ENCODE measurements at places on chromosomes 12 and 14.
A peak's percentile ranks its signal among the peaks of the same experiment; 100 is the strongest.

GRCh38 chr14:23125011-23125410 is 6.0 kb upstream of the CEBPE start:
- no peak for DNase-seq

GRCh38 chr12:30630076-30630978 is 65.3 kb downstream of the IPO8 start:
- no peak for DNase-seq

- no peak for DNase-seq
Measured at GRCh38 chr12:33486058-33486457, 46.4 kb upstream of the SYT10 start.

DNA sequence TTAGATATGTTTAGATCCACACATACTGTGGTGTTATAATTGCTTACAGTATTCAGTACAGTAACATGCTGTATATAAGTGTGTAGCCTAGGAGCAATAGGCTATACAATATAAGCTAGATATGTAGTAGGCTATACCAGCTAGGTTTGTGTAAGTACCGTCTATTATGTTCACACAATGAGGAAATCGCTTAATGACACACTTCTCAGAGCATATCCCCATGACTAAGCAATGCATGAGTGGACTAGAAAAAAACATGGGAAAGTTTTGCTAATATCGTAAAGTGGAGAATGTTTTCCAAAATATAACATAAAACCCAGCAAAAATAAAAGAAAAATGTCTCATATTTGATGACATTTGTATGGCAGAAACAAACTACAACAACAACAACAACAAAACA is 27.3 kb downstream of the AKAP3 start:
- DNase-seq, result no peak

- DNase-seq, result no peak
Measured at GRCh38 chr12:3214526-3215365, 137.6 kb downstream of the TSPAN9 start.

DNA sequence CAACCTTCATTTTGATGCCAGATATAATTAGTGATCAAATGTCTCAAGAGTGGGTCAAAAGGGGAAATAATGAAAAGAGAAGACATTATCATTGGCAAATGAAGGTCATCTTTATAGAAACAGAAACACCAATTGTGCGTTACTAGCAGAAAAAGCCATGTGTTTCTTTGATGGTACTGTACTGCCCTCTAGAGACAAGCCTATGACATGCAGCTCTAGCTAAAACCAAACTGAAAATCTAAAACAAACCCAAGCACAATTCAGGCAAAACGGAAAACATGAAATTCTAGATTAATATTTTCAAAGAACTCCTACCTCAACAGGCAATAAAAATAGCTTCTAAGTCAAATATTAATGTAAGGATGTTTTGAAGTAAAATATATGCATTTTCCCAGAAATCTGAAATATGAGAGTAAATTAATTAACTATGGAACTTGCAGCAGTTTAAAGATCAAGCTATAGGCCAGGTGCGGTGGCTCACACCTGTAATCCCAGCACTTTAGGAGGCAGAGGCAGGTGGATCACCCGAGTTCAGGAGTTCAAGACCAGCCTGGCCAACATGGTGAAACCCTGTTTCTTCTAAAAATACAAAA is 115.4 kb downstream of the KLHL28 start:
- no peak for DNase-seq

DNA sequence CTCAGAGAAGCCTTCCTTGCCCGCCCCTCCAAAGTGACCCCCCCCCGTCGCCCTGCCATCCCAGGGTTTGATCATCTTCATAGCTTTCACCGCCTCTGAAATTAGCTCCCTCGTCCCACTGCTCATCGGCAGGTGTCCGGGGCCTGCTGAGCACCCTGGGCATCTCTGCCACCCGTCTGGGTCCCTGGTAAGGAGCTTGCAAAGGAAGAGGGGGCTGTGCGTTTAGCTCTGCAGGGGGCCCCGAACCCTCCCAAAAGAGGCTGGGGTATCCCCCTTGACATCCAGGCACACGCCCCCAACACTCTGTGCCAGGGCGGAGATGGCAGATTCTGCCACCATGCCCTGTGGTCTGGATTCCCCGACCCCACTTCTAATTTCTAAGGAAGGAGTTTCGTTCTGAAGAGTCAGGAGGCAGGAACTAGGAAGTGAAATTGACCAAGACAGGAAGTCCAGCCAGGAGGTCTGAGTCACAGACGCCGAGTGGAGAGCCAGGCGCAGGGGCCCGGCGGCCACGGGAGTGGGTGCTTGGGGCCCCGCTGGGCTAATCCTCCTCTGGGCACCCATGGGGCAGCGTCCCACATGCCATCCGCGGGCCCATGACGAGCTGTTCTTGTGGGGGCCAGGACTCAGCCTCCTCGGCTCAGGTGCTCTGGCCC is 95.7 kb downstream of the RFLNA start:
- DNase-seq, result no peak

DNA sequence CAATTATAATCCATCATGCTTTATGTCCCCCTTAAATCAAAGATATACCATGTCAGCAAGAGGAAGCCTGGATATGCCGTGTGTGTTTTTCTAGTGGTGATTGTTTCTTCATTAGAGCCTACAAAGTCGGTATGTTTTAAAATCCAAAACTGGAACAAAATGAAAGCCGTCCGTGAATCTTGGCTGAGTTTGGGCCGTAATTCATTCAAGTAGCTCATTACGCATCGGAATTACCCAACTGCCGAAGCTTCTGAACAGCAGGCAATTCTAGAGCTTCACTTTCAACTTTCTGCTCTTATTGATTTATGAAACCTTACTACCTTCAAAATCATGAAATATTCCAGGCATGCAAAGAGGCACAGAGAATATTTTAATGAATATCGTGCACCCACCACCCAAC is 224.7 kb downstream of the AACS start:
- no peak for DNase-seq

- no peak for DNase-seq
Measured at GRCh38 chr12:101299346-101299745, 19.4 kb downstream of the UTP20 start.

DNA sequence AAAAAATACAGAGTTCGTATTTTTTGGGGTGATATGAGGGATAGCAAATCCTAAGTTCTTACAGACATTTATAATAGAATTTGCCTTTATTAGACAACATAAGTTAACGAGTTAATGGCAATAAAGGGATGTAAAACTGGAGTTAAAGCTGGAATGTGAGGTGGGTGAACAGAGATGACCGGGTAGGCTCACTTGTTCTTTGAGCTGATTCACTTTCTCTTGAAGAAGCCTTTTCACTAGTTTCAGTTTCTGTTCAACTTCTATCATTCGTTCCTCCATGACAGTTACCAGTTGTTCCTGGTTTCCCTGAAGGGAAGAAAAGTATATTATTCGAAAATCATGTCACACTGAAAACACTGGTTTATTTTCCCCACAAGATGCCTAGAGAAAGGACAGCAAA is 57.7 kb upstream of the SAV1 start:
- DNase-seq, result no peak

- DNase-seq, result no peak
Measured at GRCh38 chr14:24334431-24335291, at the start of gene ADCY4. Gene ADCY4, minus strand, starts transcription at chr14:24335071. Its CDS starts 419 bp downstream, at chr14:24334652.

GRCh38 chr12:50042693-50043092 is 14.7 kb upstream of the ASIC1 start:
- no peak for DNase-seq

DNA sequence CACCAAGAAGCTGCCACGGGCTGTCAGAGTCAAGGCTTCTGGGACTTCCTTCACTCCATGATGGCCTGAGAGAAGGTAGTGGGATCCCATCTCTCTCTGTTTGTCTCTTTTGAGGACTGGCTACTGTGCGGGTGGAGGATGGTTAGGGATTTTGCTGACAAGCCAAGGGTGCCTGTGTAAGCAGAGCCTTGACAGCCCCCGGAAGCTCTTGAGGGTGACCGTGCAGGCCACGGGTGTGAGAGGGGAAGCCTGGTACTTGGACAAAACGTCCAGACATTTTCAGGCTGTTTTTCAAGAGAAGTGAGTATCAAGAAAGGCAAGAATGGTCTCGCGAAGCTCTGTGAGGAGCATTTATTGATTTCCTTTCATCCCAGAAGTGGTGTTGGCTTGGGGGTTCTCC is 352.4 kb downstream of the DPF3 start:
- no peak for DNase-seq

DNA sequence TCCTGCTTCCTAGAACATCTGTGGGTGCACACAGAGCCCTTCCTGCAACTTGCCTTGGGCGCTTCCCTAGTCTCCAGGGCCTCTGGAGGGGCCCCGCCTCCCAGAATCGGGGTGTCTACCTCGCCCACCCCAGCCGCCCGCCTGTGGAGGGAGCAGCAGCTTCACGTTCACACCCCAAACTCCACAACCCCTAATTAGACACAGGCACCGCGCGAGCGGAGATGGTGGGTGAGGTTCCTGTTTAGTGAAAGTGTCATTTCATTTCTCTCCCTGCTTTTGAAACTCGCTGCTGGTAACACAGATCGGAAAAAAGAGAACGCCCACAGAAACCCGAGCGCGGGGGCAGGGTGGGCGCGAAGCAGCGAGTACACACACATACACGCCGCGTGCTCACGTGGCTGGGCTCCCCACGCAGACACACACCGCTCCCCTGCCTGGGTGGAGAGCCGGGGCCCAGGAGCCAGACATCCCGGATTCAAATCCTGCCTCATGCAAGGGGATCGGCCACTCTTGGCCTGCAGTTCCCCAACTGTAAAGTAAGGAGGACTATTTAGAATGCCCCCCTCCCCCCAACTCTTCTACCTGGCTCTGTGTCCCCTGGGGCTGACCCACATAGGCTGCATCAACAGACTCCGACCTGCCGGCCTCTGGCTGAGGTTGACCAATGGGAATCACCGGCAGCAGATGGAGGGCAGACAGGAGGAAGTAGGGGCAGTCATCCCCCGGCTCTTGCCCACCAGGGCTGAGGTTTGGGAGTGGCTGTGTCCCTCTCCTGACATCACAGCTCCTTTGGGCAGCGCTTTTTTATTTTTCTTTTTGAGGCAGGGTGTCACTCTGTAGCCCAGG is 79.2 kb upstream of the NCOR2 start:
- DNase-seq, result peak; percentile 7
